ENCODE measurements at places on chromosomes 6 and 20. TPM values are rescaled to one million over a fixed set of nuclear protein-coding genes. Genes with fewer than 3 reads are reported as not detected.

- peak overlapping the region; percentile 86 for H3K27ac ChIP-seq
- no peak for DNase-seq
- peaks cover 31% of the 10 kb centered on the region for H3K36me3 ChIP-seq
- no peak overlapping the region for H3K4me3 ChIP-seq
Observed at GRCh38 chr20:44405257-44405656, 49.8 kb downstream of the HNF4A start.

GRCh38 chr20:38032585-38033329 is 499 bp downstream of the TTI1 start:
- peaks cover 41% of the 10 kb centered on the region for H3K4me1 ChIP-seq
- H3K27me3 ChIP-seq: no peaks in the 10 kb centered on the region
- H3K4me3 ChIP-seq: peak overlapping the region; percentile 79
- H3K36me3 ChIP-seq: peaks cover 3% of the 10 kb centered on the region
- H3K27ac ChIP-seq: peak overlapping the region; percentile 97

The GSTA2 gene
- 65.4 TPM for total RNA-seq

The CDK19 gene
- total RNA-seq: 23.1 TPM

- no peaks in the 10 kb centered on the region for H3K36me3 ChIP-seq
- H3K27ac ChIP-seq: peak overlapping the region; percentile 93
- no peaks in the 10 kb centered on the region for H3K27me3 ChIP-seq
- H3K4me1 ChIP-seq: peaks cover 57% of the 10 kb centered on the region
Observed at GRCh38 chr20:49768204-49769047, 44.2 kb upstream of the SLC9A8 start.

The SDHAF4 gene
- 8.4 TPM for total RNA-seq

- no peak overlapping the region for H3K27ac ChIP-seq
- no peaks in the 10 kb centered on the region for H3K4me1 ChIP-seq
- no peaks in the 10 kb centered on the region for H3K36me3 ChIP-seq
- DNase-seq: no peak
Observed at GRCh38 chr6:68197356-68197755, 437.7 kb upstream of the ADGRB3 start.

DNA sequence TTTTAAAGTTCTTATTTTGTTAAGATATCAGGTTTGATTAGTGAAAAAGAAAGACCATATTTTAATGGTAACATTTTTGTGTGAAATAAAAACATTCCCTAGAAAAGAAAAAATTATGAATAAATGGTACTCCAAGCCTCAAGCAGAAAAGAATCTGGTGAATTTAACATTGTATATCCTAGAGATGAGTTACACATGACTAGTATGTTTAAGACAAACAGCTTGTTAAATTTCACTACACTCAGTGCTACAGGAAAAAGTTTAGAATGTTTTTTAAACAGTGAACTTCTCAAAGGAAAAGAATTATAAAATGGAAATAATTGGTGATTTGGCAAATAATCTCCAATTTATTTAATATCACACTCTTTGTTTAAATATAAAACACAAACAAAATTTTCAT is 222.7 kb upstream of the MCHR2 start:
- H3K4me1 ChIP-seq: no peaks in the 10 kb centered on the region
- DNase-seq: no peak
- no peaks in the 10 kb centered on the region for H3K27me3 ChIP-seq
- H3K27ac ChIP-seq: no peak overlapping the region

DNA sequence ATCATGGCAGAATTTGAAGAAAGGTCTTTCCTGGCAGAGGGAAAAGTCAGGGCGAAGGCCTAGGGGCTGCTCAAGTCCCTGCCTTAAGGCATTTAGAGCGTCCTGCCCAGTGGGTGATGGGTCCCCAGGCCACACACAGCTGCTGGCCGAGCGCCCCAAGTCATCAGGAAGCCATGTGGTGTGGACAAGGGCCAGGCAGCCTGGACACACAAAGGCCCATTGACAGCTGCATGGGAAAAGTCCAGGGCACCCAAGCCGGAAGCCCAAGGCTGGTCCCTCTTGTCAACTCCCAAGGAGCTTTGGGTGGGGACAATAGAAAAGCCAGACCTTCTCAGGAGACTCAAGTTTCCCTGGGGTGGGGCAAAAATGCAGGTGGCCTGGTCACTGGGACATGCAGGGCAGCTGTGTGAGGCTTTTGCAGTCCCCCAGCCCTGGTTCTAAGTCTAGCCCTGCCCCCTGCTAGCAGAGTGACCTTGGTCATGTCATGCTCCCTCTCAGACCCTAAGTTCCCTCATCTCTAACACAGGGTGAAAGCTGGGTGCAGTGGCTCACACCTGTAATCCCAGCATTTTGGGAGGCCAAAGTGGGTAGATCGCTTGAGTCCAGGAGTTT is 44.3 kb upstream of the PTGIS start:
- H3K4me3 ChIP-seq: no peak overlapping the region
- H3K36me3 ChIP-seq: no peaks in the 10 kb centered on the region
- no peak overlapping the region for H3K27ac ChIP-seq
- H3K27me3 ChIP-seq: no peaks in the 10 kb centered on the region
- no peak for DNase-seq
- peaks cover 7% of the 10 kb centered on the region for H3K4me1 ChIP-seq

DNA sequence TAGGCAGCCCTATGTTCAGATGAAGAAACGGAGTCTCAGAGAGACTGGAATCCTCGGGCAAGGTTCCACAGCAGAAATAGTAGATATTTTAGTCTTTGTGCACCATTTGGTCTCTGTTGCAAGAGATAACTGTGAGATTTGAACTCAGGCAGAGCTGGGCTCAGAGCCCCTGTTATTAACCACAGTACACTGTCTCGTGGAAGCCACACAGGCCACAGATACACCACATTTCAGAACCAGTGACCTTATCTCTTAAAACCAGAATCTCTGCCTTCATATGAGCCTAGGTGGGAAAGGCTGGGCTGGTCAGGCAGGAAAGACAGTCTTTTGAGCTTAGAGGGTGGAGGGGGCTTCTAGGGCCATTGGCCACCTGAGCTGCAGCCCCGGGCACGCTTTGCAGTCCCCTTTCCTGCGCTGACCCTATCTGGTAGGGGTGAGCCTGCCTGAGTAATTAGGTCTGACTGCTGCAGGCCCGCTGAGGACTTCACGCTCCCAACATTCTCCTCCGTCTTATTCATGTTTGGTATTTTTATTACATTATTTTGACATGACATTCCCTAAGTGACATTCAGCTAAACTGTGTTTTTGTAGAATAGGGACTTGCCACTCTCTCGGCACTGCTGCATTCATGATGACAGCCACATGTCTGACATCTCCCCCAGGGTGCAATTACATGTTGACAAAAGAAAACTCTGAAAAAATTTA is 71.1 kb downstream of the KCNB1 start:
- no peak overlapping the region for H3K27ac ChIP-seq
- no peak overlapping the region for H3K4me3 ChIP-seq
- no peak for DNase-seq
- no peaks in the 10 kb centered on the region for H3K36me3 ChIP-seq
- no peaks in the 10 kb centered on the region for H3K27me3 ChIP-seq

The PROKR2 gene
- total RNA-seq: not detected

GRCh38 chr6:154406301-154406700 is 49.7 kb upstream of the IPCEF1 start:
- peaks cover 1% of the 10 kb centered on the region for H3K36me3 ChIP-seq
- DNase-seq: no peak
- no peak overlapping the region for H3K27ac ChIP-seq
- H3K4me3 ChIP-seq: no peak overlapping the region

DNA sequence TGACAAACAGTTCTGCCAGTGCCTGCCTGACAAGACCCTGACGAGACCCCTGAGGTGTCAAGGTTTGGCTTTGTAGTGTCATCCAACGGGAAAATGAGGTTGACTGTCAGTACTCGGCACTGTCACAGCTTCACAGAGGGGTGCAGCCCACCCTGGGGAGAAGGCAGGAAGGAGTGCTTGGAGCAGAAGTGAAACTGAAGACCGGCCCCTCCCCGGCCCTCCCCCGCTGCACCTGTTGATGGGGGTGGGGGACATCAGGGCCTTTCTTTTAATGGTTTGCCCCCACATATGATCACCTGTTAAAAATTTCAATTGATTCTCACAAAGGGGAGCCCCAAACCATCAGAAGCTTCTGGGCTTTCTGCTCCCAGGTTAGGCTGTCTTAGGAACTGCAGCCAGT is 6.8 kb downstream of the PMEPA1 start:
- H3K4me1 ChIP-seq: peaks cover 11% of the 10 kb centered on the region
- no peaks in the 10 kb centered on the region for H3K27me3 ChIP-seq
- no peaks in the 10 kb centered on the region for H3K36me3 ChIP-seq
- no peak overlapping the region for H3K4me3 ChIP-seq
- DNase-seq: no peak

The HLA-DQA1 gene
- total RNA-seq: not detected

- no peak for DNase-seq
- no peaks in the 10 kb centered on the region for H3K36me3 ChIP-seq
- H3K4me3 ChIP-seq: no peak overlapping the region
- H3K27me3 ChIP-seq: no peaks in the 10 kb centered on the region
Observed at GRCh38 chr6:143426026-143426425, 24.5 kb downstream of the ADAT2 start.

GRCh38 chr6:94127716-94128115 is 708.4 kb upstream of the EPHA7 start:
- DNase-seq: no peak
- H3K27me3 ChIP-seq: no peaks in the 10 kb centered on the region
- no peak overlapping the region for H3K4me3 ChIP-seq
- no peak overlapping the region for H3K27ac ChIP-seq

The C6orf141 gene
- total RNA-seq: 2.1 TPM

GRCh38 chr6:132359886-132360285 is 41.4 kb downstream of the MOXD1 start:
- H3K4me1 ChIP-seq: no peaks in the 10 kb centered on the region
- no peaks in the 10 kb centered on the region for H3K27me3 ChIP-seq
- H3K27ac ChIP-seq: no peak overlapping the region
- no peaks in the 10 kb centered on the region for H3K36me3 ChIP-seq
- DNase-seq: no peak

DNA sequence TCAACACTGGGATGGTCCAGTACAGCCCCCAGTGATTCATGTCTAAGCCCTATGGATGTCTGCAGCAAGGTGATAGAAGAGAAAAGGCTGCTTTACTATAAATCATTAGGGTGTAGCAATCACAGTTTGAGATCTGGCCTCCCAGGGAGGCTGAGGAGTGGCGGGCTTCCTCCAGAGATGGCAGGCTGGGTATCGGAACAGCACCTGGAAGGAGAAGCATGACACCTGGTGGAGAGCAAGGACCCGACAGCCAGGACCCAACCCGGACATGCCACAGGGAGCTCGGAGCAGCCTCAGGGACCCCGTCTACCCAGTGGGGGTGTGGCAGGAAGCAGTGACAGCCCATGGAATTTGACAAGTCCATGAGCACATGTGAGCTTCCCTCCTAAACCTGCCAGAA is 114.8 kb upstream of the CD93 start:
- H3K4me3 ChIP-seq: no peak overlapping the region
- peak; percentile 66 for DNase-seq
- H3K27ac ChIP-seq: no peak overlapping the region
- H3K4me1 ChIP-seq: peaks cover 12% of the 10 kb centered on the region

The LPA gene
- not detected for total RNA-seq

DNA sequence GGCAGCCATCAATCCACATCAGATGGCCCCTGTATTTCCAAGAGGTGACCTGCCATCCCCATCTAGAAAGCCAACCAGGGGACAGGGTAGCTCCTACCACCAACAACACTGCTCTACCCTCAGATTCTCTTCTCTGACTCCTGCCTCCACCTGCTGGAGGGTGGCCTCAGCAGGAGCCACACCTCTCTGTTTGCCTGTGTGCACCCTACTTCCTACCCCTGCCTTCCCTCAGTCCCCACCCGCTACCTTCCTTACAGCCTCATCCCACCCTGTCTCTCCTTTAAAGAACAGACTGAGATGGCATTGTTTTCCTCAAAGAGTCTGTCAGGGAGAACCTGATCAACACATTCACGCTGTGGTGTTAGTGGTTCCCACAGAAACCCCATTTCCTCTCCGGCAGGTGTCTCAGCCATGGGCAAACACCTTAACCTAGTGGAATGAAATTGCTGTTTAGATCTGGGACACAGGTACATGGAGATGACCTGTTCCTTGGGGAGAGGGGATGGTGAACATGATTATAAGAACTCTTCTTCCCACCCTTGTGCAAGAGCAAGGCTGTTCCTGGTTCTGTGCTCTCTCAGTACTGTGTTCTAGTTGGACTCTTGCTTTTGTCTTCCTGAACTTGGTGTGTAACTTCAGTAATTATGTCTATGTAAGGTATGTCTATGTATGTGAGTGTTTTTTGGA is 1.8 kb downstream of the ENTPD6 start:
- H3K27ac ChIP-seq: no peak overlapping the region
- DNase-seq: no peak
- H3K4me3 ChIP-seq: no peak overlapping the region
- H3K27me3 ChIP-seq: no peaks in the 10 kb centered on the region
- peaks cover 4% of the 10 kb centered on the region for H3K4me1 ChIP-seq
- H3K36me3 ChIP-seq: peaks cover 1% of the 10 kb centered on the region

The LY86 gene
- total RNA-seq: not detected

The CLPSL1 gene
- not detected for total RNA-seq

GRCh38 chr6:155185544-155185943 is 78.3 kb upstream of the CLDN20 start:
- no peak overlapping the region for H3K4me3 ChIP-seq
- peak; percentile 75 for DNase-seq
- peak overlapping the region; percentile 39 for H3K27ac ChIP-seq
- H3K36me3 ChIP-seq: no peaks in the 10 kb centered on the region
- no peaks in the 10 kb centered on the region for H3K27me3 ChIP-seq

DNA sequence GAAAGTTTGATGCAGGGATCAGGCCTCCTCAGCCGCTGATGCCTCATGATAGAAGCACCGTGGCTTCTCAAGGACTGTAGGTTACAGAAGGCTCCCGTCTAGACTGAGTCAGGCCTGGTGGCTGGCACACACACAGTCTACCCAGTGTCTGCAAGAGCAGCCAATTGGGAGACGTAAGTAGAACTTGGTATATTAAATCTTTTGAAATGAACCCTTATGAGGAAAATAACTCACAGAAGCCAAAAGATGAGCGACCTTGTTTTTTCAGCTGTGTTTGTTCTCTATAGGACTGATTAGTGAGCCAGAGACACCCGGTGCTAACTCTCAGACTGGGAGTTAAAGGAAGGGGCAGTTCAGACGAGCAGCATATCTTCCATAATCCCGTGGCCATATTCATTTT is 5.9 kb upstream of the PDE10A start:
- H3K4me3 ChIP-seq: no peak overlapping the region
- no peak for DNase-seq
- H3K4me1 ChIP-seq: no peaks in the 10 kb centered on the region
- H3K36me3 ChIP-seq: no peaks in the 10 kb centered on the region
- H3K27ac ChIP-seq: no peak overlapping the region
- 0 out of 2 replicates have a peak, but pooled peaks cover 2% of the 10 kb centered on the region for H3K27me3 ChIP-seq

Measured in Caco-2 (cell line).